ENCODE measurements at places on chromosomes 7 and 10. TPM values are rescaled to one million over a fixed set of nuclear protein-coding genes. Genes with fewer than 3 reads are reported as not detected.

Gene PAX2
- not detected for total RNA-seq

Gene AQP1
- total RNA-seq, result 0.45 TPM

Gene CAMK2B
- not detected for total RNA-seq

Gene ATP5F1C
- 287 TPM for total RNA-seq

Gene AFAP1L2
- 1.9 TPM for total RNA-seq

Gene PDK4
- 0.45 TPM for total RNA-seq

Gene CYP3A5
- 0.15 TPM for total RNA-seq

Gene WNT2
- total RNA-seq, result 1.3 TPM

Gene PAPOLB
- total RNA-seq, result not detected

Gene ITGA8
- total RNA-seq, result not detected

Gene MRC1
- total RNA-seq, result not detected

Gene SMNDC1
- total RNA-seq, result 1.8 TPM

Gene AKR1C8
- total RNA-seq, result not detected

Gene NEUROG3
- total RNA-seq, result not detected

Gene TCERG1L
- total RNA-seq, result not detected

Gene EBLN1
- not detected for total RNA-seq

Gene ICA1
- 1.0 TPM for total RNA-seq

Gene PSD
- total RNA-seq, result 0.67 TPM

Gene PON3
- total RNA-seq, result not detected

Gene ZNF655
- 51.9 TPM for total RNA-seq

Gene SPDYE8
- total RNA-seq, result not detected

Gene GPR26
- total RNA-seq, result not detected

Gene LOXL4
- total RNA-seq, result 12.4 TPM

Gene NHLRC2
- total RNA-seq, result 20.8 TPM

Gene OR13A1
- not detected for total RNA-seq

Gene FUOM
- total RNA-seq, result 32.7 TPM

Gene DPYSL4
- 5.9 TPM for total RNA-seq

Gene TET1
- total RNA-seq, result 1.8 TPM

Gene MINPP1
- 27.7 TPM for total RNA-seq

Gene ASIC3
- 0.17 TPM for total RNA-seq

Gene PI4K2A
- total RNA-seq, result 22.3 TPM

Gene GNGT1
- total RNA-seq, result not detected

Gene CFTR
- 0.30 TPM for total RNA-seq

Gene PAX4
- not detected for total RNA-seq

Gene VWA2
- total RNA-seq, result not detected

Gene CTTNBP2
- total RNA-seq, result 2.5 TPM

Gene PPP1R3C
- total RNA-seq, result 3.9 TPM

Gene CALML3
- total RNA-seq, result not detected

Gene NCAPG2
- 32.4 TPM for total RNA-seq

Gene ZNF804B
- total RNA-seq, result not detected

Gene PIK3CG
- total RNA-seq, result not detected

Gene SLC26A3
- not detected for total RNA-seq

Gene SPDYE6
- not detected for total RNA-seq

Gene ZNF736
- total RNA-seq, result 1.9 TPM

Measured in bronchus fibroblast of lung (primary cell).